Esophagus squamous epithelium (tissue), 5 donors: ENCODE measurements at places on chromosomes 4 and X. TPM values are rescaled to one million over a fixed set of nuclear protein-coding genes. Genes with fewer than 3 reads are reported as not detected.

GRCh38 chr4:156581282-156582063 lies 390.1 kb downstream of the PDGFC start:
- H3K27me3 ChIP-seq = no peaks in the 10 kb centered on the region
- no peak for DNase-seq
- no peak overlapping the region for H3K4me3 ChIP-seq
- H3K27ac ChIP-seq = no peak overlapping the region

GRCh38 chr4:105936901-105937300 lies 41.6 kb downstream of the NPNT start:
- H3K27me3 ChIP-seq = no peaks in the 10 kb centered on the region
- no peaks in the 10 kb centered on the region for H3K4me1 ChIP-seq
- H3K27ac ChIP-seq = no peak overlapping the region
- no peaks in the 10 kb centered on the region for H3K36me3 ChIP-seq
- no peak overlapping the region for H3K4me3 ChIP-seq
- no peak for DNase-seq

Gene MBNL3
- total RNA-seq = 18.2 TPM

GRCh38 chr4:164345756-164346155 lies 408.2 kb upstream of the SMIM31 start:
- no peak overlapping the region for H3K4me3 ChIP-seq
- no peaks in the 10 kb centered on the region for H3K27me3 ChIP-seq
- H3K36me3 ChIP-seq = no peaks in the 10 kb centered on the region
- H3K4me1 ChIP-seq = no peaks in the 10 kb centered on the region
- no peak for DNase-seq
- no peak overlapping the region for H3K27ac ChIP-seq

DNA sequence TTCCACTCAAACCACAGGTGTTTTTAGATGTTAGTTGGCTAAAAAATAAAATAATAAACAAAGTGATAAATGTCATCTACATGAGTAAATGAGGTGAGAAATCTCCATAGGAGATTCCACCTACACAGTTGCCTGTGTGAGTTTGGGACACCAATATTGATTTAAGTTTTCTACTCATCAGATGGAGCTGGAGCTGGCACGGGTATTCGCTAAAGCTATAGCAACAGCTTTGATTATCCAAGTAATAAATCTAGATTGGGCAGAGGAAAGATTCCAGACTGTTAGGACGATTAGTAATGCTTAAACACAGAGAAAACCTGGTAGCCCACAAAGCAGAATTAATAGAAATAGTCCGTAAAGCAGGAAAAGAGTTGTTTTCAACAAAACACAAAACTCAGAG lies 313.9 kb downstream of the PABPC4L start:
- no peaks in the 10 kb centered on the region for H3K4me1 ChIP-seq
- H3K36me3 ChIP-seq = no peaks in the 10 kb centered on the region

Gene AFP
- total RNA-seq = not detected
